Activated B cell treated with CpG ODN at 0.5 μM for 24 hours (primary cell): ENCODE measurements at places on chromosomes 16 and 17.

GRCh38 chr16:87474566-87474996 is 18.2 kb downstream of the ZCCHC14 start:
- no peak for DNase-seq

- no peak for DNase-seq
Measured at GRCh38 chr16:1884155-1884760, 12.3 kb upstream of the MEIOB start.

DNA sequence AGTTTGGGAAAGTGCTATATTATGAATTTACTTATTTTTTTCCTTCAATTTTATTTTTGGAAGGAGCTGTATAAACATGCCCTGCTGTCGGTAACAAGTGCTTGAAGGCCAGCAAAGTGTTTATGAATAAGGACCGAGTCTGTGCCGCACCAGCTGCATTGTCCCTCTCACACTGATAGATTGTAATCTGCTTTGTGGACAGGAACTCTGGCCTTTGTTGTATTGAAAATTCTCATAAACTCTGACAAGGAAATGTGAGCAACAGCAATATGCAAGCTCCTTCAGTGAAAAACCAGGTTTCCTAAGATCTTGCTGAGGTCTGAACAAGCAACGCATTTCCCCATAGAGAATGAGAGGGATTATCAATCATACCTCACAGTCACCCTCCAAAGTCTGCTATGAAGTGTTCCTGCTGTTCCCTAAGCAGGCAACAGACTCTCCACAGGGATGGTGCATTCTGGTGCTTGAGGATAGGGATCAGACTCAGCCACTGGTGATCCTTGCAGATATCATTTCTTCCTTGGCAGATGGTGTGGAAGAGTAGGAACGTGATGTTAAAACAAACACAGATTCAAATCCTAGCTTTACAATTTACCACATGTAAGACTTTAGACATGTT is 109.6 kb downstream of the KCNJ2 start:
- DNase-seq: no peak

GRCh38 chr17:44887971-44888954 is 11.0 kb downstream of the EFTUD2 start:
- no peak for DNase-seq

DNA sequence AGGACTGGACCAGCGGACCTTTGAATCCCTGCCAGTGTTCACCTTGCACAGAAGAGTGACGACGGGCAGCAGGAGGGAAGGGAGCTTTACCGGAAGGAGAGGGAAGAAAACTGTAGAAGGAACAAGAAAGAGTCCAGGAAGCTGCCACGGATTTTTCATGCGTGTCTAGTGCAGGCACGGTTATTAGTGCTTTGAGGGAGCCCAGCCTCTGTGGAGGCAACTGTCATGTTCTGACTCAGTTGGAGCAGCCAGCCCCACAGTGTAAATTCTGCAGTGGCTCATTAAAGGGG is 6.5 kb upstream of the HOXB13 start:
- DNase-seq: no peak
